ENCODE measurements at places on chromosomes 13 and 19. TPM values are rescaled to one million over a fixed set of nuclear protein-coding genes. Genes with fewer than 3 reads are reported as not detected.

DNA sequence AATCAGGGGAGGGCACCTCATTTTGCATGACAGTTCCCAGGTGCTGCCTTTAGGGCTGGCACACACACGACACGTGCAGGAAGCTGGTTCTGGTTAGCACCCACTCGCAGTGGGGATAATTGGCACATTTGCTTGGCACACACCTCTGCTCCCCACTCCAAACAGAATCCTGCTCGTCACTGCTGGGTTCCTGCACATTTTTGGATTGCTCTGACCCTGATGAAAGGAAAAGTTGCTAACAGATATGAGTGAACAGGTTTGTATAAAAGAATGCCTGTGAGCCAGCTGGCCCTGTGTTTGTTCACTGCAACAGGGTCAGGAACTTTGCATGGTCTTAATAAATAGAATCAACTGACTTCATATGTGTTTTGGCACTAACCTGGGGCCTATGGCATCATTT is 1500.4 kb downstream of the EFNB2 start:
- DNase-seq = no peak

- DNase-seq = peak; percentile 56
Measured at GRCh38 chr13:31008400-31009115, 76.1 kb downstream of the TEX26 start.

DNA sequence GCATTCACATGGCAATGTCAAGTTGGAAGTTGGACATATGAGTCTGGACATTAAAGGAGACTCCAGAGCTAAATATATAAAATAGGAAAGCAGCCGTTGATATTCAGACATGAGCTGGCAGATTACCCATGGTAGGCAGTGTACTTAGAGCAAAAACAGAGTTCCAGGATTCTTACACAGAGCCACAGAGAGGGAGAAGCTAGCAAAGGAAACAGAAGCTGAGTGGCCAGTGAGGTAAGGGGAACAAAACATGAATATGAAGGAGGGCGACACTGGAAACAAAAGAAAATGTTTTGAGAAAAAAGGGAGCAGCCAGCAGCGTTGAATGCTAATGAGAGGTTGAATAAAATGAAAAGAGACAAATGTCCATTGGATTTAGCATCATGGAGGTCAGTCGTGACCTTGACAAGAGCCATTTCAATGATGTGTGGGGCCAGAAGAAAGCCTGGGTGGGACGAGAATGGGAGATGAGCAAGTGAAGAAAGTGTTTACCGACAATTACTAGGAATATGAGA is 198.4 kb downstream of the POU4F1 start:
- no peak for DNase-seq

- no peak for DNase-seq
Measured at GRCh38 chr13:76830805-76831204, 55.4 kb downstream of the KCTD12 start.

DNA sequence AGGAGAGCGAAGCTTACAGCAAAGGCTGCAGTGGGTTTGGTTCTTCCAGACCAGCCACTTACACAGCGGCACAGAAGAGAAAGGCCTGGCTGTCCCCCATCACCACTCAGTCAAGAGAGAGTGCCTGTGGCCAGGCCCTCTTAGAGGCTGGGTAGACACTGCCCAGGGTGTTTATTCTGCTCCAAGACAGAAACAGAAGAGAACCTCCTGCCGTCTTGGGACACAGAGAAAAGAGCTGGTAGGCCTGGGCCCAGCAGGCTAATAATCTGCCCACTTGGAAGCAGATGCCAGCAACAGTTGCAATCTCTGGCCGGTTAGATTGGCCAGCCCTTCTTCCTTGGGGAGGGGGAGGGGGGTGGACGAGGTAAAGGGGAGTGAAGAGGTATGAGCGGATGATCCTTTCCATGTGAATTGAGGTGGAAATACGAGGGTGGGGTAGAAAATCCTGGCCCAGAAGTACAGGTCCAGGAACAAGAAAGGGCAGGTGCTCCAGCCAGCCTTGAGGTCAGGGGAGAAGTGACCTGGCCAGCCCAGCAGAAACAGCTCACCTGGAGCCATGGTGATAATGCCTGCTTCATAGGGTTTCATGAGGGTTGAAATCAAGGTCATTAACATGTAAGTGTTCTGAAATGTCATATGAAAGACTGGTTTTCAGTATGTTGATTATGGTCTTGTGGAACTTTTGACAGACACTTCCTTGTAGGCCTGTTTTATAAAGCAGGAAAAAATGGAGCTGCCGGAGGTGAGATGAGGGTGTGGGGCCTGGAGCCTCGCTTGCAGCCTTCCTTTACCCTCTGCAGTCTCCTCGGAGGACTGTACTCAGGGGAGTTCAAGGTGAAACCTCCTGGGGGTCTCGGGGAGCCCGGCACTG is 116.9 kb downstream of the SIPA1L3 start:
- no peak for DNase-seq

DNA sequence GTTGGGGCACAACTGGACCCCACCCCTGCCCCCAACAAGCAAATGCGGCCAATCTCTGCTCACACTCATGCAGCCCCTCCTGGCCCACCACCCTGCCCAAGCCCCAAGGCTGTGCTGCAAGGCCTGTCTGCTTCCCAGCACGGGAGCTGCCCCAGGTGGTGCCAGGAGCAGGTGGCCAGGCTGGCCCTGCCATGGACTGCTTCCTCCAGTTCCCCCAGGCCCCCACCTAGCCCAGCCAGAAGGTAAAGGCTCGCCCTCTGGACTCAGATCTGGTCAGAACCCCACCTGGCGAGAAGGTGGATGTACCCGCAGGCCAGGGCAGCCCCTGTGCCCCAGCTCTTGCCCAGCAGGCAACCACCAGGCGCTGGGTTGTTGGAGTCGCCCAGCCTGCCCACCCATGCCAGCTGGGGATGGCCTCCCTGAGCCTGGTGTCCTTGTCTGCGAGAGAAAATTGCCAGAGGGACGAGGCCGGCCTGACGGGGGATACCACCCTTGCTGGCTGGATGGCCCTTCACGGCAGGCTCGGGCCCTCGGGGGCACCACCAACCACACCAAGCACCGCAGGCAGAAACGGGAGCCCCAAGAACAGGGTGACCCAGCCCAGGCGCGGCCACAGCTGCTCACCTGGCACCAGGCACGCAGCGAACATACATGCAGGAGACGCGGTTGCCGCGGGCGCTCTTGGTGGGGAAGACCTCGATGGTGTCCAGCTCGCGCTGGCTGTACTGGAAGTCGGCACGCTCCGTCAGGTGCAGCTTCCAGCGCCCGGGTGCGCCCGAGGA is 4.5 kb downstream of the ABHD17A start:
- DNase-seq = no peak

Gene ADPRHL1
- total RNA-seq = 1.0 TPM

Gene ATXN8OS
- total RNA-seq = not detected
